ENCODE measurements at places on chromosomes 7 and 10. TPM values are rescaled to one million over a fixed set of nuclear protein-coding genes. Genes with fewer than 3 reads are reported as not detected.

The TMEM140 gene
- 14.0 TPM for total RNA-seq

The SH2B2 gene
- 0.30 TPM for total RNA-seq

The ZMYND11 gene
- total RNA-seq = 36.8 TPM

The LBX1 gene
- total RNA-seq = not detected

The OR2A25 gene
- total RNA-seq = not detected

The GJD4 gene
- not detected for total RNA-seq

The NET1 gene
- 47.9 TPM for total RNA-seq

The TMEM184A gene
- not detected for total RNA-seq

Measured in T-helper 2 cell treated with Interferon-gamma antibody and Interleukin-4, amounts not matched to agents 100 ng/mL and 5 ng/mL, for 36 hours (primary cell).